GM04503 (cell line): ENCODE measurements at places on chromosomes 12 and 14.

DNA sequence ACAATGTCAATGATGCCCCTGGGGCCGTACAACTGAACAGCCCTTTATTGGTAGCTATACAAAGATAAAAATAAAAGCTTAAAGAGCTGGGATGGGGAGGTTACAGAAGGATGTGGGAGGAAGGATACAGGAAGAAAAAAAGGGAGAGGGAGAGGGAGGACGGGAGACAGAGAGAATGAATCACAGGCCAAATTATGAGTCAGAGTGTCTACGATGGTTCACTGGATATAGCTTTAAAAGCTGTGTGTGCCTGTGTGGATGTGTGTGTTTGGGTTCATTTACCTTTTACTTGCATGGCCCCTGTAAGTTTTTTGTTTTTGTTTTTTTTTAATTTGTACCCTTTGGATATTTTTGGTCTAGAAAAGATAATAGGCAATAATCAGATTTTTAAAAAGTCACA is 111.9 kb downstream of the CCDC60 start:
- no peak for DNase-seq

- DNase-seq = no peak
Measured at GRCh38 chr14:69519204-69520100, 34.9 kb downstream of the PLEKHD1 start.

GRCh38 chr14:102579696-102580549 is 12.5 kb upstream of the RCOR1 start:
- DNase-seq = peak; percentile 76

DNA sequence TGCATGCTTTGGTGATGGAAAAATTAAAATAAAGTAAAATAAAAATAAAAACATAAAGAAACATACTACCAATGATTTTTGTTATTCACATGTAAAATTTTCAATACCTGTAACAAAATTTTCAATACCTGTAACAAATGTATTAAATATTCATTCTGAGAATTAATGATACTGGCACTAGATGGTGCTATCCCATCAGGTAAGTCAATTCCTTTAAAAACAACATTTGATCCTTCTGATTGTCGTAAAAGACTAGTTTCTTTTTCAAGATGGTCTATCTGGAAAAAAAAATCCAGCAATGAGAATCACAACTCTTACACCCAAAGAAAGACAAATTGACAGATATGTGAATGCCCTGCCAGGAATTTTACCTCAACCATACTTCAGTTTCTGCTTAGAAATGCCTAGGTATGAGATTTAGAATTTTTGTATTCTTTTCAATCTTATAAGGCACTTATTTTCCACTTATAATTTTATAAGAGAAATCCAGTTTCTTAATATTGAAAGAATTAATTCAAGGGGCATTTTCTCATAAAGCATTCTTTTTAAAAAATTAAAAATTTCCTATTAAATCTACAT is 30.7 kb downstream of the CEP290 start:
- DNase-seq = no peak

GRCh38 chr12:91023326-91024004 is 18.7 kb upstream of the EPYC start:
- DNase-seq = no peak

- no peak for DNase-seq
Measured at GRCh38 chr14:74203639-74204038, 35.6 kb upstream of the VSX2 start.

DNA sequence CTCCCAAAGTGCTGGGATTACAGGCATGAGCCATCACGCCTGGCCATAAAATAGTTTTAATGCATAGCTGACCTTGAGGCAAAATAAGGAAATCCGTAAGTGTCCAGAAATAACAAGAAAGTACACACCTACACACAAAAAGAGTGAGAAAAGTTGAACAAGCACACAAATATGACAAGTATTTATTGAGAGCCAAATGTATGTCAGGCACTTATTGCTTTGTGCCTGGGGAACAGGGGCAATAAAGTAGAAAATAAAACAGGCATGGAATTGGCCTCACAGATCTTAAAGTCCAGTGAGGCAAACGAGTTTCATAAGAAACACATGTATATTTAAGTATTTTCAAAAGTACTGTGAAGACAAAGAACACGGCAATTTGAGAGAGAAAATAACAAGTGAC is 103.7 kb downstream of the ERGIC2 start:
- no peak for DNase-seq

DNA sequence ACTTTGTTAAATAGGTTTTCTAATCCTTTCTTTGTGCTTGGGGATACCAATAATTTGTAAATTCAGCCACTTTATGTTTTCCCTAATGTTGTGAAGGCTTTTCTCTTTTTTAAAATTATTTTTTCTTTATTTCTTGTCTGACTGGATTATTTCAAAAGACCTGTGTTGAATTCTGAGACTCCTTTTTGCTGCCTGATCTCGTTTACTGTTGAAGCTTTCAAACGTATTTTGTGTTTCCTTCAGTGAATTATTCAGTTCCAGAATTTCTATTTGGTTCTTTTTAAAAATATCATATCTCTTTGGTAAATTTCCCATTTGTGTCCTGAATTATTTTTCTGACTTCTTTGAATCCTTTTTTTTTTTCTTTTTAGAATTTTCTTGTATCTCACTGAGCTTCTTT is 241.6 kb downstream of the LRIG3 start:
- no peak for DNase-seq

DNA sequence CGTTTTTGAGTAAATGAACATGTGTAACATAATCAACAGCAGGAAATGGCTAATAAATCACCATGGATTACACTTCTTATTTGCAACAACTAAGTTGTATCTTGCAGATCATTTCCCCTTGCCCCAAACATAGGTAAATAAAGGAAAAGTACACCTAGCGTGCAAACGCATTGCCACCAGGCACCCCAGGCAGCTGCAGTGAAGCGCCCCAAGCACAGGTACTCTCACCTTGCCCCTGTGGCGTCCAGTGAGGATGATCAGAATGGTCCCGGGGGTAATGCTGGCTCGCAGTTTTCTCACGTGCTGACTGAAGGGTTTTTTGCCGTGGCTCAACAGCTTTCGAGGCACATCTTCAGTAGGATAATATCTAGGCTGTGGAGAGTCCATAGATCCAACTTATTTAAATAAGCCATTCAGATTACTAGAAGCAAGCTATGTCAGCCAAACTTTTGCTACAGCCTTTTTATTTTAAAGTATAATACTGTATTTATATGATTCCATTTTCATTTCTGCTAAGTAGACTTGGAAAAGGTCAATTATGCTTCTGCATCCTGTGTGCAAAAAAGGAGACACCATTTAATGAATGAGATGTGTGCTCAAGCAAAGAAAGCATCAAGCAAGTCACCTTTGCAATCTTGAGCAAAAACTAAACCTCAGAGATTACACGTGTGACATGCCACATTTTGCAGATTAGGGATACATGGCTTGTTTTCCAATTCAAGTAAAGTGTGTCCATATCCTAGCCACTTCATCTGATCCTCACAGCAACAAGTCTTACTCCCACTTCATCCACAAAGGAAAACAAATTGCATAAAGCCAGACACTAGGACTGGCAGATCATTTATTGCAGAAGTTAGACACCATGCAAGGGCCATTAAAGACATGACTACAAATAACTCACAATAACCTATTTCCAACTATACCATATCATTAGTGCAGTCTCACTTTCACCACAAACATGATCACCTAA is 2.6 kb downstream of the RPL6 start:
- no peak for DNase-seq

DNA sequence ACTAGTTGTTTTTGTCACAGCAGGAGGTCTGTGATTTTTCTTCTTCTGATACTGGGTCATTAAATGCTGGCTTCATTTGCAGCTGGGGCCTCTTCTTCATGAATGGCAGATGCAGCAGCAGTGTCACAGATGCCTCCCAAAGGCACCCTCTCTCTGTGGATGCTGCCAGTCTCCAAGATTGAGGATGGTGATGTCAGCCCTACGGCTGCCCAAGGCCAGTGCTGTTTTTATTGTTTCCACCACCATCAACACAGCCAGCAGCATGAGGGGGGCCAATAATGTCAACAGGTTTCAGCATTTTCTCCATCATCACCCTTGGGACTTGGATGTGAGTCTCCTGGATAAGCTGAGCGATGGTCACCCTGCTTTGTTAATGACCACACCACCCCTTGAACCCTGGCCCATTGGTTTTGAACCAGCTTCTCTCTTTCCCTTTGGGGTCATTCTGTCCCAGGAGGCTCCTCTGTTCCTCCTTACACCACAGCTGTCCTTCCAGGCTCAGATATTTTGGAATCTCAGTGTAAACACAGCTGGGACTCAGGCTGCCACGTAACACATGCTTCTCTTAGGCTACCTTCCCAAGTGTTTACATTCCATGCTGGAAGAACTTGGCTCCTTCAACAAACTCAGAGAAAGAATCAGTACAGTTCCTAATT is 151.7 kb upstream of the DDHD1 start:
- DNase-seq = no peak

- no peak for DNase-seq
Measured at GRCh38 chr12:18066666-18067065, 23.3 kb downstream of the RERGL start.

DNA sequence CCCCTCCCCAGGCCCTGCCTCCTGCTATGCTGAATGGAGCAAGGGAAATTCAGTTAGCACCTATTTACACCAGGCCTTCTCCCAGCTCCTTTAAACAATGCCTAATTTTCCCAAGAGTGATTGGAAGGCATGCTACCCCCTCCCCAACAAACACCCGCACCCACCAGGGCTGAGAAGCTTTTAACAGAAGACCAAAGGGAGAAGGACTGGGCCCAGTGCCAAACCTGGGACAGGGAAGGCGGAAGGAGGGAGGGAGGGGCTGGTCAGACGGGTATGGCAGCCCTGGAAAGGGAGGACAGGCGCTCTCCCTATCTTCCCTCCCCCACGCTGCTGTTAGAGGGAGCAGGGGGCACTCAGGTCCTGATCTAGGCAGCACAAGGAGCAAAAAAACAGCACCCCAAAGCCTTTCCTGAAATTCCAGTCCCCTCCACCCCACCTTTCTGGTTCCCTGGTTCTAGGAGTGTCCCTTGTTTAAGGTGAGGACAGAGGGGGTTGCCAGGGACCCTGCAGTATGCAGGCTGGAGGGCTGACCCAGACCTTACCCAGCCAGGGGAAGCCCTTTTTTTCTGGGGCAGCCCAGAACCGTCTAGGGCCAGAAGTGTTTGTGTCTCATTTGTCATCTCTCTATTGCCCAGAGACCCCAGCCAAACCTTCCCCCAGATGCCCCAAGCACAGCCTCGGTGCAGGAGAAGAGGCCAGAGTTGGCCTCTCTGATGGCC is 2.4 kb upstream of the KRT8 start:
- DNase-seq = no peak

GRCh38 chr12:19646599-19646998 is 207.3 kb downstream of the AEBP2 start:
- no peak for DNase-seq

- no peak for DNase-seq
Measured at GRCh38 chr14:104855532-104856090, 9.5 kb upstream of the CEP170B start.

GRCh38 chr12:87807086-87807485 is 222.1 kb downstream of the C12orf50 start:
- no peak for DNase-seq

DNA sequence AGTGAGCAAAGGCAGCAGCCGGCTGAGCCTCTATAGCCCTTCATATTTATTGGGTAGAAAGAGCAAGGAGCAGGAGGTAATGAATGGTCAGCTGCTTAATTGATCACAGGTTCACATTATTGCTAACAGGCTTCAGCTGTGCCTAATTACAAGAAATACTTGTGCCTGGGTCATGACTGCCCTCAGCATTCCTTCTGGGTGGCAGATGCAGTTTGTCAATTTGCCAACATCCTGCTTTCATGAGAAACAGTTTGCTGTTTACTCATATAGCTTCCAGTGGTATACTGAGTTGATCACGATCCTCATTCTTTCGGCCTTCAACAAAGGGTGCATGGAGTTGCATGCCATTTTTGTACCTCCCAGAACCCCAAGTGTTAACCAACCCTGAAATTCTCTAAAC is 81.0 kb upstream of the PLEKHG7 start:
- no peak for DNase-seq

GRCh38 chr14:50047274-50047676 is 69.1 kb downstream of the VCPKMT start:
- no peak for DNase-seq

GRCh38 chr12:12872934-12873275 is 18.5 kb upstream of the GPRC5A start:
- DNase-seq = no peak

DNA sequence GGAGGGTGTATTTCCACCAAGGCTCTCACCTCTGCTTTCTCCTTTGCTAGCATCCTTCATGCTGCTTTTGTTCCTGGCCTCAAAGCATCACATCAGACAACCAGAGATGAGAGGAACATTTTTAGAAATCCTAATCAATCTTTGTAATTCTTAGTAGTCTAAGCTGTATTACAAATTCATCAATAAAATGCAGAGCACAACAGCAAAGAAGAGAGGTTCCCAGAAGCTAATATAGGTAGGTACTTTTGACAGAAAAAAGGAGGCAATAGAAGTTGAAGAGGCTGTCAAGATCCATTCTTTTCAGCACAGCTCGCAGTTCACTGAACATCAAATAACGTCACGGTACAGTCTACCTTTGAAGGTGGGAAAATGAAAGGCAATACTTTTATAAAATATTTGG is 265.2 kb upstream of the SYT1 start:
- no peak for DNase-seq

DNA sequence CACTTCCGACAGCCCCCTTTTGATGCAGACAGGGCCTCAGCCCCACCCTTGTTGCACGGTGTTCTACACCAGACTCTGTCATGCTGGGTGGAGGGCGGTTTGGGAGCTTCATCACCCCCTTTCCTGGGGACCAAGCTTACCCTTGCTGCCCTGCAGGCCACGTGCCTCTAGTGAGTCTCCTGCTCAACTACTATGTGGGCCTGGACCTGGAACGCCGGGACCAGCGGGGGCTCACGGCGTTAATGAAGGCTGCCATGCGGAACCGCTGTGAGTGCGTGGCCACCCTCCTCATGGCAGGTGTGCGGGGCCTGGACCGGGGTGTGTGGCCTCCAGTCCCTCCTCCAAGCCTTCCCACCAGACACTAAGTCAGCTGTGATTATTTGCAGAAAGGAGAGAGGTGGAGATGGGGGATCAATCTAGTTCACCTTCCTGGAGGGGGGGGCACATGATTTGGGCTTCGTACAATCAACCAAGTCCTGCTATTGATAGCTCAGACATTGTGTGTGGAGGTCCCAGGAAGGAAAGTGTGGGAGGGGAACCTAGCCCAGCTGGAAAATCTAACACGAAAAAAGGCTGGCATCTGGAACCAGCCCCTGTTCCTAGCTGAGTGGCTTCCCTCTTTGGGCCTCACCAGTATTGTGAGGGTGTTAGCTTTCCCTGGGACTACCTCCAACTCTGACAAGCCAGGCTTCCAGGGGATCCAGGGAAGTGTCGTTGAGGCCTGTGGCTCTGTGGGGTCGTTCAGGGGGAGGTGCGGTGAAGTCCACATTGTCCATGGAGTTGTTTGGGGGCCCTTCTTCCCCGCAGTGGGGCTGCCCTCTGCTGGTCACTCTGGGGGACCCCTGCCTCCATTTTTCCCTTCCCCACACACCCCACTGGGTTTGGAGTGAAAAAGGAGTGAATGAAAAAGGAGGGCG is 1.6 kb downstream of the ANKRD33 start:
- no peak for DNase-seq

DNA sequence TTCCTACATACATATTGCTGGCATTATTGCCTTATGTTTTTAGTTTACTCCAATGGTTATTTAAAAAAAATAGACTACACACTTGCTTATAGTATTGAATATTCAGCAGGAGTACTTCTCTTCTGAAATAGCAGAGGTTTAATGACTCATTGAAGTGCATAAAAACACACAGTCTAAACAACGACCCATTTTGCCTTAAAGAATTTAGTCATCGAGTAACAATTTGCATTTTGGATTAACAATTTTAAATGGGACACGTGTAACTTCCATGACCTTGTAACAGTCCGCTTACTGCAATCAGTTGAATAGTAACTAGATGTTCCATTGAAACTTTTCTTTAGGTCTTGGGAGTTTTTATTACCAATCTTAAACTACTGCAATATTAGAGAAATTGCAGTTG is 9.0 kb downstream of the TRHDE start:
- DNase-seq = no peak
